ENCODE measurements at places on chromosomes 16 and 17. TPM values are rescaled to one million over a fixed set of nuclear protein-coding genes. Genes with fewer than 3 reads are reported as not detected.

DNA sequence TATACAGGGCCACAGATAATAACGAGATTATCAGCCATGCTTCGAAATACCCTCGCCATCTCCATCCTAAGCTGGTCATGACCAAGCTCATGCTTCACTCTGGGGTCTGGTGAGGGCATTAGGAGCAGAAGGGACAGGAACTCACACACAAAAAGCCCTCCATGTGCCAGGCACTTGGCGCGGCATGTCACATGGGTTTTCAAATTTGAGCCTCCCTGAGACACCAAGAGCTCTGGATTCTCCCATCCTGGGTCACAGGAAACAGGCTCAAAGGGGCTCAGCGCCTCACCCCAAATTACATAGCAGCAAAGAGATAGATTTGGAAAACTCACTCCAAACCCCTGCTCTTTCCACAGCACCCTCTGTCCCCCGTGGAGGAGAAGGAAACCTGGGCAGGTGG, 239.5 kb downstream of the GSG1L start:
- DNase-seq = no peak

- DNase-seq = no peak
These were observed 56.5 kb downstream of the KSR1 start for GRCh38 chr17:27512511-27513346.

The SPATA22 gene
- polyA plus RNA-seq = 0.28 TPM

- DNase-seq = no peak
These were observed 96.7 kb downstream of the SEC14L1 start for GRCh38 chr17:77237232-77238008.

The KRTAP9-8 gene
- polyA plus RNA-seq = not detected

GRCh38 chr16:21568502-21569189, 30.7 kb upstream of the METTL9 start:
- DNase-seq = no peak

The TOP3A gene
- 33.9 TPM for polyA plus RNA-seq

The KRT12 gene
- polyA plus RNA-seq = not detected

- DNase-seq = no peak
These were observed 8.8 kb downstream of the ZG16B start for GRCh38 chr16:2838928-2839327.

DNA sequence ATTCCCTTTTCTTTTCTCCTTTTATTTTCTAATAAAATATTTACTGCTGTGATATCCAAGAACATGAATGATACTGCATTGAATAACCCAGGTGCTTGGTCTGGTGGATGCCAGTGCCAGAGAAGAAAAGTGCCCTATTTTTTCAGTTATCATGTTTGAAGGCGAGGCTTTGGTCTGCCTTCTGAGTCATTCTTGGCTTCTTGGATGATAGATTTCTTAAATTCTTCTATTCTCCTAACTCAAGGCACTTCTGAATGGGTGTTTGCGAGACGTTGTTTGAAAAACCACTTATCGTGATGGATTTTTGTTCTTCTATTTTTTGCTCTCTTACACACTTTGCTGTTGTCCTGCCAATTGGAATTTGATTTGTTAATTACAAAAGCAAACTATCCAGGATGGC, 66.7 kb downstream of the FTO start:
- DNase-seq = no peak

The PIPOX gene
- polyA plus RNA-seq = 7.8 TPM

The MEOX1 gene
- polyA plus RNA-seq = 11.2 TPM

- no peak for DNase-seq
These were observed 191.8 kb downstream of the MAP2K6 start for GRCh38 chr17:69606142-69606800.

Data from right renal cortex interstitium (tissue), 3 donors.